ENCODE measurements at places on chromosomes 7 and 10. TPM values are rescaled to one million over a fixed set of nuclear protein-coding genes. Genes with fewer than 3 reads are reported as not detected.

SLIT1 gene
- total RNA-seq = not detected

EFCAB10 gene
- total RNA-seq = not detected

HACD1 gene
- total RNA-seq = 24.7 TPM

CHAT gene
- not detected for total RNA-seq

CUTC gene
- 24.6 TPM for total RNA-seq

TMEM270 gene
- not detected for total RNA-seq

NAT16 gene
- total RNA-seq = not detected

INHBA gene
- total RNA-seq = 38.9 TPM

PODXL gene
- 0.83 TPM for total RNA-seq

SNCG gene
- 23.8 TPM for total RNA-seq

TPST1 gene
- 210 TPM for total RNA-seq

RHOBTB1 gene
- total RNA-seq = 45.8 TPM

Data from smooth muscle cell of bladder (primary cell).